ENCODE measurements at places on chromosomes 2 and 18. TPM values are rescaled to one million over a fixed set of nuclear protein-coding genes. Genes with fewer than 3 reads are reported as not detected.

G6PC2 gene
- not detected for total RNA-seq

CCBE1 gene
- total RNA-seq = 5.3 TPM

AGAP1 gene
- total RNA-seq = 63.7 TPM

PID1 gene
- 32.8 TPM for total RNA-seq

SERPINB11 gene
- not detected for total RNA-seq

PARD3B gene
- total RNA-seq = 16.8 TPM

SOS1 gene
- total RNA-seq = 36.0 TPM

MATN3 gene
- 5.1 TPM for total RNA-seq

SPRED2 gene
- total RNA-seq = 10.8 TPM

KCNS3 gene
- total RNA-seq = 2.8 TPM

HAAO gene
- 1.4 TPM for total RNA-seq

LAMA1 gene
- 22.1 TPM for total RNA-seq

INHA gene
- 0.69 TPM for total RNA-seq

DNPEP gene
- total RNA-seq = 21.0 TPM

ANO7 gene
- total RNA-seq = 0.46 TPM

UPP2 gene
- 0.69 TPM for total RNA-seq

SCYGR1 gene
- total RNA-seq = not detected

CRYGB gene
- not detected for total RNA-seq

RSAD2 gene
- total RNA-seq = 3.2 TPM

CELF4 gene
- 150 TPM for total RNA-seq

CCDC93 gene
- 49.4 TPM for total RNA-seq

MC2R gene
- total RNA-seq = not detected

PDE1A gene
- total RNA-seq = 34.4 TPM

GCKR gene
- 0.69 TPM for total RNA-seq

MC5R gene
- 0.69 TPM for total RNA-seq

LYPD6 gene
- total RNA-seq = 20.5 TPM

HOXD13 gene
- not detected for total RNA-seq

SP5 gene
- 2.3 TPM for total RNA-seq

EVA1A gene
- total RNA-seq = not detected

CNGA3 gene
- total RNA-seq = 6.0 TPM

TLX2 gene
- not detected for total RNA-seq

STAMBP gene
- total RNA-seq = 21.5 TPM

CENPO gene
- total RNA-seq = 17.1 TPM

EMILIN1 gene
- total RNA-seq = 6.2 TPM

GTF3C2 gene
- total RNA-seq = 32.3 TPM

KHK gene
- total RNA-seq = 8.8 TPM

CTNNA2 gene
- total RNA-seq = 291 TPM

RNF152 gene
- total RNA-seq = 144 TPM

COL3A1 gene
- total RNA-seq = 109 TPM

ATAD2B gene
- 50.7 TPM for total RNA-seq

ZSWIM2 gene
- total RNA-seq = 0.23 TPM

ABCG5 gene
- total RNA-seq = 0.23 TPM

MPP4 gene
- 0.23 TPM for total RNA-seq

MC4R gene
- 14.8 TPM for total RNA-seq

WDCP gene
- 19.1 TPM for total RNA-seq

EFEMP1 gene
- total RNA-seq = 16.6 TPM

POU3F3 gene
- total RNA-seq = 87.0 TPM

LRRC30 gene
- not detected for total RNA-seq

KLHL30 gene
- total RNA-seq = not detected

KLHL14 gene
- 2.1 TPM for total RNA-seq

RPRM gene
- total RNA-seq = 21.5 TPM
